ENCODE measurements at places on chromosomes 2 and 18.

DNA sequence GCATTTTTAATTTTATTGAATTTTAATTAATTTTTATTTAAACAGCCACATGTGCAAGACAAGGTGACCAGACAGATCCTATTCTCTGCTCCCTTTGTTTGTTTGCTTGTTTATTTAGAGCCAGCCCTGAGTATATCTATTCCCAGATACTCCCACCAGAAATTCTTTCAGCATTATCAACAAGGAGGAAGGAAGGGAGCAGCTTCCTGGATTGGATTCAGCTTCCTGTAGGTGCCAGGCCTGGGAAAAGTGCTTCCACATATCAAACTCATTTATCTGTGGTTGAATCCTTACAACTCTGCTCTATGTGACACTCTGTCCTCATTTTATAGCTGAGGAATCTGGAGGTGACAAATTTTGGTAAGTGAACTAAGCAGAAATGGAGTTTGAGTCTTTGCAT lies 60.5 kb upstream of the KLF7 start:
- DNase-seq = no peak

DNA sequence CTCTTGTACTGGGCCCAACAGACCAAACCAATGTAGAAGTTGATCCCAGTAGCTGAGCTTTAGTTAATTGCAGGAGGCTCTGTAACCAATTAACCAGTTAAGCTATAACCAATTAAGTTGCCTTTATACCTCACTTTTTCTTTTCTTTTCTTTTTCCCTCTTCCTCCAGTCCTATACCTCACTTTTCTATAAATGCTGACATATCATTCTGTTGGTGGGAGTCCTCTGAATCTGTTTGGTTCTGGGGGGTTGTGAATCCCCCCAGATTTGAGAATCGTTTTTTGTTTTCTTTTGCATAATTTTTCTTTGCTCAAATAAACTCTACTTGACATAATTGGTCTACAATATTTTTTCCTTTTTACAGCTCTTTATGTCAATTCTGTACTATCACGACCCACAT lies 38.1 kb upstream of the ACMSD start:
- DNase-seq = no peak

DNA sequence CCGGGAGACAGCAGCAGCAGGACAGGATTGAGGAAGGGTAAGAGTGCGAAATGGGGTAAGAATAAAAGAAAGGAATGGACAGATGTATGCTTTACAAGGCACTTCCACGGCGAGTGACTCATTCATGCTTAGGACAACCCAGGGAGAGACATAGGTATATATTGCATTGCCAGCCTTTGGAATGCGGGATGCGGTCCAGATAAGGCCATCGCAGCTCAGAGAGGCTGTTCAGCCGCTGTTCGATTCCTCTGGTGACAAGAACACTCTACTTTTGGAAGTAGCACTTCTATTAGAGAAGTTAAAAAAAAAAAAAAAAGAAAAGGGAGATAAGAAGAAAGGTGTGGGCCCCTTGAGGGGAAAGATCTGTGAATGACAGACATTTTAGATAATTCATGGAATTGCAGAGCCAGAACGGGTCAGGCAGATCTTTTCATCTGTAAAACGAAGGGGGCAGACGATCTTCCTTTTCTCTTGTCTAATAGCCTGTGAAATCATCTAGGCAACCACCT lies 819 bp upstream of the NCOA1 start:
- DNase-seq = no peak

GRCh38 chr2:105320651-105321215 lies 8.8 kb downstream of the TGFBRAP1 start:
- no peak for DNase-seq

GRCh38 chr2:146734821-146735190 lies 1110.0 kb upstream of the ACVR2A start:
- no peak for DNase-seq

DNA sequence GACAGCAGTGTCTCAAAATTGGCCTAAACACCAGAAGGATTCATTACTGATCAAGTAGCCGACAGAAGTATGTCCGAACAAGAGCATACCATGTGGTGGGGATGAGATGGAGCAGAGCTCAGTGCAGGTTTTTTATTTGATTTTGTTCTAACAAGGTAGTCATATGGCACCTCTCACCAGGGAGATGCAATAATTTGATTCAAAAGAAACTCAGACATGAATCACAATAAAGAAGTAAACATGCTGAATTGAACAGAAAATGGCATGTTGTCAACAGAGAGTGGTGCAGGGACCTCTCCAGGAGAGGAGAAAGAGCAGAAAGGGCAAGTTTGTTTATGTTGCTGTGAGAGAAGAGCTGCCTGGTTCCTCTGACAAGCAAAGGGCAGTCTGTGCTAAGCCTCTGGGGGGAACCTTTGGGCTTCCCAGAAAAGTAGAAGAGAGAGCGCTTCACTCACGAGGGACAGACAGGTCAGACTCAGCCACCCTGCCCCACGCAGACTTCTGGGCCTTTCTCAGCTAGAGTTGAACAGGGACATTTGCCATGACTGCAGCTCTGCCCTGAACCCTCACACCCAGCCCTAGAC lies 351.3 kb upstream of the RAB12 start:
- no peak for DNase-seq

- no peak for DNase-seq
Observed at GRCh38 chr18:1513519-1513918, 608.8 kb downstream of the ADCYAP1 start.

Data from activated CD8-positive, alpha-beta memory T cell treated with anti-CD3 and anti-CD28 coated beads, Interleukin-2, amount 50 U/mL, for 4 hours (primary cell).